ENCODE measurements at places on chromosomes 1 and 21.
A peak's percentile ranks its signal among the peaks of the same experiment; 100 is the strongest.

DNA sequence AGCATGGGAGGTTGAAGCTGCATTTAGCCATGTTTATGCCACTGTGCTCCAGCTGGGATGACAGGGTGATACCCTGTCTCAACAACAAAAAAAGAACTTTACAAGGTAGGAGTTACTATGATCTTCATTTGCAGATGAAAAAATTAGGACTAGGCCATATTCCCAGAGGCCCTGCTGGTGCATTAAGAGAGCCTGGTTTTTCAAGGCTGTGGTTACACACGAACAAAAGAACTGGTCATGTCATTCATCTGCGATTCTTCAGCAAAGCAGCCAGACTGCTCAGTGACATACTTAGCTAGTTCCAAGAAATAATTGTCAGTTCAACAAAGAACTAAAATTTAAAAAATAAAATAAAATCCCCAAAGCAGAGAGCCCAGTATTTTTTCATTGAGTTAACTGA lies 66.1 kb upstream of the SLC22A15 start:
- no peak for DNase-seq

DNA sequence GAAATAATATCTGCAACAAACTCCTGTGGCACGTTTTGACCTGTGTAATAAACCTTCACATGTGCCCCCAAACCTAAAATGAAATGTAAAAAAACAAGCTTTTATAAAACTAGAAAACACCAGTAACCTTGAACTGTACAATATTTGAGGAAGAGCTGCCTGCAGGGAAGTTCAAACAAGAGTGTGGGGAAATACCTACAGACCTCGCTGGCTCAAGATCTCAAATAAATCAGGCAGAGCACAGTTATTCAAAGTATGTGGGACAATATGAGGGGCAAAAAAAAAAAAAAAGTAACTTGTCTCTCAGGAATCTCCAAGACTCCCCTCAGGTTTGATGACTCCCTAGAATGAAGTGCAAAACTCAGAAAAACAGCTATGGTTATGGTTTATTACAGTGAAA lies 37.9 kb upstream of the PPIH start:
- DNase-seq: no peak

GRCh38 chr21:37365517-37366481 lies 774 bp upstream of the DYRK1A start:
- peak; percentile 59 for DNase-seq

GRCh38 chr1:156260896-156261295 lies 13.0 kb upstream of the PAQR6 start:
- DNase-seq: no peak

DNA sequence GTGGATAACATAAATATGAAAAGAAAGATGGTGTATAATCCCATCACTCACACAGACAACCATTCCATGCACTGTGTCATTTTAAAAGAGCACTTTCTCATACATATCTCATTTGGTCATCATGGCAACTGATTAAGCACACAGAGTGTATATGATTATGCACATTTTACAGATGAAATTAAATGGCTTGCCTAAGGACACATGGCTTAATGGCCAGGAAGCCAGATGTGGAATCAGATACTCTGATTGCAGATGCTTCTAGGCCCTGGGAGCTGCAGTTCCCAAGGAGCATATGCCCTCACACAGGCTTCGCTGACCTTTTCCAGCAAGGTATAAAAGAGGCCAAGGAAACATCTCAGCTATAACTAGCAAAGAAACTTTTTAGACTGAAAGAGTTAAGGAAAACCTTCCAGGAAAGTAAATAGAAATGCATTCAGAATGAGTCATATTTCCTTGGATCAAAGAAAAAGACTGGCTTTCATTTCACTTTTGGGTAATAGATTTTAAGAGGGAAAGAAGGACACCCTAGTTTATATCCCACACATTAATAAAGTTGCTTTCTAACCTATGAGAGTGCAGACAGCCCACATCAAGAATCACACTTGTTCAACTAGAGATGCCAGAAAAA lies 19.6 kb upstream of the FAM89A start:
- no peak for DNase-seq

DNA sequence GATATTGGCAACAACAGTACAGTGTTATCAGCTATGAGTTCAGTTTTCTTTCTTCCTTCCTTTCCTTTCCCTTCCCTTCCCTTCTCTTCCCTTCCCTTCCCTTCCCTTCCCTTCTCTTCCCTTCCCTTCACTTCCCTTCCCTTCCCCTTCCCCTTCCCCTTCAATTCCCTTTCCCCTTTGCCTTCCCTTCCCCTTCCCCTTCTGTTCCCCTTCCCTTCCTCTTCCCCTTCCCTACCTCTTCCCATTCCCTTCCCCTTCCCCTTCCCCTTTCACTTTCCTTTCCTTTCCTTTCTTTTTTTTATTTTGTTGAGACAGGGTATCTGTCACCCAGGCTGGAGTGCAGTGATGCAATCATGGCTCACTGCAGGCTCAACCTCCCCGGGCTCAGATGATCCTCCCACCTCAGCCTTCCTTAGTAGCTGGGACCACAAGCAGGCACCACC lies 72.3 kb upstream of the CAPZB start:
- DNase-seq: no peak

- no peak for DNase-seq
These were observed 15.7 kb downstream of the SPOCD1 start for GRCh38 chr1:31799895-31800673.

DNA sequence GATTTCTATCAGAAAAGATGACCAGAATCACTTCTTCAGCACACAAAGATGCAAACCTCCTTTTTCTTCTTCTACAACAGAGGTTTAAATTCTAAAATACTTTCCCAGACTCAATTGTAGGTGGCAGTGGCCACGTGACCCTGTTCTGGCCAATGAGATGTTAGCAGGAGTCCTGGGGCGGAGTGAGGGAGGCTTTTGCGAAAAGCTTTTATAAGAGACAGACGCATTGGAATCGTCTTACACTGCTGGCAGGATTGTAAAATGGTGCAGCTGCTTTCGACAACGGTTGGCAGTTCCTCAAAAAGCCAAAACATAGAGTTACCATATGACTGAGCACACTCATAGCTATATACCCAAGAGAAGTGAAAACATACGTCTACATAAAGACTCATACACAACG lies 87.0 kb upstream of the MAGI3 start:
- DNase-seq: no peak

- DNase-seq: peak; percentile 93
These were observed at the start of gene HEATR1 for GRCh38 chr1:236603991-236604904. HEATR1 (minus strand) TSS chr1:236604516; CDS start chr1:236604095, 421 bp downstream.

Measured in left kidney (tissue), 8 donors.